ENCODE measurements at places on chromosomes 5 and 9.

- no peak for DNase-seq
These were observed 14.2 kb downstream of the NUDT2 start for GRCh38 chr9:34343605-34344004.

DNA sequence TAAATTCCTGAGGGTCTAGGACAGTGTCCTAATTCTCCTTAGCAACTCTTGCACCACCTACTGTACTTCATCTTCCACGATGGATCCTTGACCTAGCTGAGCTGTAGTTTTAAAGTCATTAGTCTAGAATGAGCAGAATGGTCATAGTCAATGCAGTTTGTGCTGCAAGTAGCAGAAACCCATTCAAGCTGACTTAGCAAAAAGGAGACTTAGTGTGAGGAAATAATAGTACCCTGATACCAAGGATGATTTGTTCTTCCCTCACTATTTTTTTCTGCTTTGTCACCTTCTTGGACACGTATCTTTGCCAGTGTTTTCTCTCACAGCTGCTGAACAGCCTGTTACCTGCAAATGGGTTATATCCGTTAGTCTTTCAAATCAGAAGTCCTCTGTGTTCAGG is 5.3 kb downstream of the MFAP3 start:
- DNase-seq: no peak

- DNase-seq: no peak
These were observed 22.0 kb upstream of the SPINK1 start for GRCh38 chr5:147853372-147853987.

DNA sequence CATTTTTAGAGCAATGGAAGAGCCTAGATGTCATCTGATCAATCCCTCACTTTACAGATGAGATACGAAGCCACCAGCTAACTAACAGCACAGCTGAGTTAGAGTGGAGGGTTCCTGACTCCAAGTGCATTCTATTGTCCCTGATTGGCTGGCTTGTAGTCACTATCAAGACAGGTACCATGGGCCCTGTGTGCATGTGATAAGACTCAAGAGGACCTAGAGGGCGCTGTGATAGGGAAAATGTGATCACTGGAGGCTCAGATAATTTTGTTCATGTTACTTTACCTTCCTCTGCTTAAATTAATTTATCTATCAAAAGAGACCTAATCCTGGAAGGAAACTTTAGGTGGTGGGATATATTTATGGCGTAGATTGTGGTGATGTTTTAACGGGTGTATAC is 19.5 kb upstream of the SNAPC3 start:
- DNase-seq: no peak

DNA sequence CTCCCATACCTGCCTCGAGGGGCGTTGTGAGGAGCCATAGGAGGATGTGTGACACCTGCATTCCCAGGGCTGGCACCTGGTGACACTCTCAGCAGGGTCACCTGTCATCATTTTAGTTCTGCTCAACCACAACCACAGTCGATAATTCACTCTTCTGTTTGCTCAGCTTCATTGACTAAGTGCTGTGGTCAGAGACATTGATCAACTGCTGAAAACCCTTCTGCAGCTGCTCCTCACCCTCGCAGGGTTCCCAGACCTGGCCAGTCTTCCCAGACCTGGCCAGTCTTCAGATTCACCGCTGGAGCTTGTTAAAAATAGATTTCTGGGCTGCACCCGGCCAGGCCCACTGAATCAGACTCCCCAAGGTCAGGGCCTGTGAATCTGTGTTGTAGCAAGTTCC is 92.8 kb downstream of the MVB12B start:
- DNase-seq: no peak

DNA sequence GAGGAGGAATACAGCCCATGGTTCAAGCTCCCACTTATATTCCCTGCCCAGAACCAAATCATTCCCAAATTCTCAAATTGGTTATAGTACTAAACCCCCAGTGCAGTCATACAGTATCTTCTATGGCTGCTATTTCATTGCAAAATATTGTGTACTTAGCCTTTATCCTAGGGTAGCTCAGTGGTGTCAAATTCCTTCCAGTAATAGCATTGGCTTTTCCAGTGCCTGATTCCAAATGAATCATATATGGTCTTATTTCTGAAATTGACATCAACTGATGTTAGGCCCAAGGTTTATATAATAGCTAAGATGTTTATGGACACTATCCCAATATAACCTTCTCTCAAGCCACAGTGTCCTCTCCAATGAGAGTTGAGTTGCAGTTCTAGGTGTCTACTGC is 256.7 kb downstream of the NDUFS4 start:
- no peak for DNase-seq

DNA sequence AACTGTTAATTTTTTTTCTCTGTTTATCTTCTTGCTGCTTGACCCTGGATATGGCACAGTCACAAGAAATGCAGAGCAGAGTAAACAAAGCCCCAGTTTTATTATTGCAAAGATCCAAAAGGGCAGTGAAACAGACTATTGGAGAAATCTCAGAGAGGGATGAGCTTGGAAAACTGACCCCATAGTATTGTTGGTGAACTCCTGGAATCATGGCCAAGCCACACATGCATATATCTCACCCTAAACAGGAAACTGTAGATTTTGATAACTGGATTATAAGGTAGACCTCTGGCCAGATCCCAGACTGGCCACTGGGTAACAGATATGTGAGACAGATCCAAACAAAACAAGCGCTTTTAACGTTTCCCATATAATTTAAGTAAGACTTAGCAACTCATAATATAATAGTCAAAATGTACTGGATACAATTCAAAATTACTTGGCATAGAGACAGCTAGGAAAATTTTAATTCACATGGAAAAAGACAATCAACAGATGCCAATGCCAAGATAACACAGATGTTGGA is 263.5 kb upstream of the SEMA6A start:
- DNase-seq: no peak

DNA sequence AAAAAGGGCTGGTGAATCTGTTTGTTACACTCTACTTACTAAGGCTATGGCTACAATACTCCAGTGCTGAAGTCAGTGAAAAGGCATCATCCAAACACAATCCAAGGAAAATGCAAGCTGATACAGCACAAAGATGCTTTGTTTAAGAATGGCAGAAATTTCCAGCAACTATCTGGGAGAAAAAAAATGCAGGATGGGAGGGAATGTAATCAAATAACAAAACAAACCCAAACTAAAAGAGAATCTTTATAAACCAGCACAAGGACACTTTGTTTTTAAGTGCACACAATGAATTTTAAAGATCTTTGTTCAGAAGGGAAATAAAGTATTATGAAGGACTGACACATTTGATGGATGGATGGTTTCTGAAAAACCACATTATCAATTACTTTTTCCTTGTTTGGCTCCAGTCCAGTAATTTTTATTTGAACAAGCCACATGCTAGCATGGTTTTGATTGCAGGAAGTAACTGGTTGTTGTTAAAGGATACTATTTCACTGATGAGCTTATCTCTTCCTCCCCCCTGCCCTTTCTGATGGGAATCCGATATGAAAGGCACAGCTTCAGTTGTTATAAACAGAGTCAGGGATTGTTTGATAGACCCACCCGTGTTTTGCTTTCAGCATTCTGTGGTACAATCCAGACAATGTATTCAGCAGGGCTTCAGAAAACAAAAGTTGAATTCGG is 12.1 kb upstream of the TLE4 start:
- DNase-seq: no peak

DNA sequence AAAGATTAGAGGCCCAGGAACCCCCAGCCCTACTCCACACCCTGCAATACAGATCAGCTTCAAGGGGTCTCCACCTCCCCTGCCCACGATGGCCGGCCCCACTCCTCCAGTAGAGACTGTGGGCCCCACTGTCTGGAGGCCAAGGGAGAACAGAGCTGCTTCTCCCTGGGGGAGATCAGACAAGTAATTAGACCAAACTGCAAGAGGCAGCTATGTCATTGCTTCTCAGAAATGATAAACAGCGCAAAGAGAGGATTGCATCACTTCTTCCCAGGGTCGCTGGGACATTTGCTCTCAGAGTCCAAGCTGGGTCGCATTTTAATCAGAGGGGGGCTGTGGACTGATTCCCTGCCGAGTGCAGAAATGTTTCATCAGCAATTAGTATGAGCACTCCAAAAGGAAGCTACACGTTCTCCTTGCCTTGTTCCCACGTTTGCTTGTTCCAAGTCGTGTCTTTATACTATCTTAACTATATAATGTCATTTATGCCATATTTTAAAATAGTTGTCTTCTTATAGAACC is 59.9 kb downstream of the ROPN1L start:
- DNase-seq: no peak
